ENCODE measurements at places on chromosomes 4 and X.

- DNase-seq = no peak
These were observed 6.3 kb downstream of the DCHS2 start for GRCh38 chr4:154485127-154485773.

DNA sequence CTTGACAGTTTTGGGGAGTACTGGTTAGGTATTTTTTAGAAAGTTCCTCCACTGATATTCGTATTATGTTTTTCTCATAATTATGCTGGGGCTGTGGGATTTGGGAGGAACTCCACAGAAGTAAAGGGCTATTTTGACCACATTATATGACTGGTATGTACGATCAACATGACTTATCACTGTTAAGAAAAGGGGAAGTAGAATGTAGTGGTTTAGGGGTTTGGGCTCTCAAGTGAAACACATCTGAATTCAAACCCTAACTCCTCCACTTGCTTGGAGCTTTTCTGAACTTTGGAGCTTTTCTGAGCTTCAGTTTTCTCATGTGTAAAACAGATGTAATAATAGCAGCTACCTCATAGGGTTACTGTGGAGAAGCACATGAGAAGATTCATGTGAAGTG is 96.4 kb upstream of the C1GALT1C1 start:
- no peak for DNase-seq

DNA sequence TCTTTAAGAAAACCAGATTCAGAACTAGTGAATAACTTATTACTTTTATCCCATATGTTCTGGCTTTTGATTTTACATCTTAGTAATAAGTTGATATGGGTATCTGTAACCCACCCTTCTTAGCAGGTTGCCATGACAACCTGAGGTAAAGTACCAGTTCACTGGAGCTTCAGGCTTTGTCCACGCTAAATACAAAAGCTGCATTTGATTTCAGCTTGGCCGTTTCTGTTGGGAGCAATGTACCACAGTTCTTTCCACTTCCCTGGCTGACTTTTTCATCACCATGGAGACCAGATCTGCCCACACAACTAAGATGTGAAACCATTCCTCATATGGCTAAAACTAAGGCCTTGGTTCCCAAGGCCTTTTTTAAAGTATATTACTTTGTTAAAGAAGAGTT is 26.1 kb downstream of the KLHL34 start:
- no peak for DNase-seq

GRCh38 chr4:104868958-104869357 is 277.7 kb upstream of the TET2 start:
- DNase-seq = no peak

- DNase-seq = no peak
These were observed 11.2 kb downstream of the ZXDA start for GRCh38 chrX:57899064-57899463.

DNA sequence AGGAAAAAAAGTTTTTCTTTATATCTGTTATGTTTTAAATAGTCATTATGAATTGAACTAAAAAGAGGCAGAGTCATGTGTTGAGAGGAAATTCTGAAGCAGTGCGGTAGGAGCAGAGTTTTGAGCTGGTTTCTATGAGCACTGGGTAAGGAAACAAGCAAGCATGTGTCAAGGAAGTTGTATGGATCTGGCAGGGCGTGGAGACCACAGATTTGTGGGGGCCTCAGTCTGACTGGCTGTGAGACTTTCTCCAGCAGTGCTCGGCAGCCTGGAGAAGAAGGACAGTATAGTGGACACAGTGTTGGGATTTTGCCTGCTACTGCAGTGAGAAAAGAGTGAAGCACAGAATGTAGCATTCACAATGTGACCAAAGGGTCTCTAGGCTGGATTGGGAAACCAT is 399.1 kb downstream of the INPP4B start:
- DNase-seq = no peak

GRCh38 chr4:28225689-28226353 is 1365.2 kb downstream of the STIM2 start:
- no peak for DNase-seq

DNA sequence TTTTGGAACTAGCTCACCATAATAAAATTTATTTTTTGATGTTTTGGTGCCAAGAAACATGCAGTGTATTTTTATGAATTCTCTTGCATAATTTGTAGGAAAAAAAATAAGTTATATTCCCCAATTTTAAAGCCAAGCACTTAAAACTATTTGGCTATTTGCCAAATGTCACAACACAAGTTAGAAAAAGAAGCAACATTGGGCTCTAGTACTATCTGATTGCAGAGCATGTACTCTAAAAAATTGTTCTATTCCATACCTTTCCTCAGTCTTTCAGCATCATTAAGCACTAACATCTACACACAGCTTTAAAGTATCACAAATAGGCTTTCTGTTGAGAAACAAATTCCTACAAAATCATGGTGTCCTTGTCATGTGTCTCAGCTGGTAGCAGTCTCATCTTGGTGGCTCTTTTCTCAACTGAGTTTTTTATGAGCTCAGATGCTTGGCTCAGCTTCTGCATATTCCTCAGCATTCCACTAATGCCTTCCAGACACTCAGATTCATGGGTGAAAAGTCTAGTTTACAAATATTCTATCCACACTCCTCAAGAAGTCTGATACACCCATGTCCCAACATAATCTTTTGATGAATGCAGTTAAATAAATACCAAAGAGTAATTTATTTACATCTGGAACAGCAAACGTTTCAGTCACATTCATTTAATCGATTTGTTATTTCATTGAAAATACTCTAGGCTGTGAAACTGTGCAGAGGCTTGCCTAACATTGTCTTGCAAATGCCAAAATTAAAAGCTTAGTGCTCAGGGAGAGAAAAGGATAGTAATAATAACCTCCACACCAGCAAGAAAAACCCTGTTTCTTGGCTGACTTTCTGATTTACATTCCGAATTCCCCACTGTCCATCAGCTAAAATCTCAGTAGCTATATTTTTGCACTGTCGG is 2209.9 kb downstream of the PCDH7 start:
- no peak for DNase-seq

GRCh38 chr4:101156619-101157310 is 190.6 kb downstream of the PPP3CA start:
- DNase-seq = no peak

- no peak for DNase-seq
These were observed 63.2 kb downstream of the SLC9A6 start for GRCh38 chrX:136048446-136048845.

- DNase-seq = no peak
These were observed 25.9 kb downstream of the TNIP3 start for GRCh38 chr4:121138039-121138825.

GRCh38 chr4:20944451-20944850 is 244.2 kb downstream of the PACRGL start:
- no peak for DNase-seq

- DNase-seq = no peak
These were observed 18.3 kb downstream of the STIM2 start for GRCh38 chr4:26878794-26879391.

- no peak for DNase-seq
These were observed 46.9 kb upstream of the TLL1 start for GRCh38 chr4:165826166-165826565.

- no peak for DNase-seq
These were observed 549.5 kb upstream of the GNPDA2 start for GRCh38 chr4:45275862-45276261.

DNA sequence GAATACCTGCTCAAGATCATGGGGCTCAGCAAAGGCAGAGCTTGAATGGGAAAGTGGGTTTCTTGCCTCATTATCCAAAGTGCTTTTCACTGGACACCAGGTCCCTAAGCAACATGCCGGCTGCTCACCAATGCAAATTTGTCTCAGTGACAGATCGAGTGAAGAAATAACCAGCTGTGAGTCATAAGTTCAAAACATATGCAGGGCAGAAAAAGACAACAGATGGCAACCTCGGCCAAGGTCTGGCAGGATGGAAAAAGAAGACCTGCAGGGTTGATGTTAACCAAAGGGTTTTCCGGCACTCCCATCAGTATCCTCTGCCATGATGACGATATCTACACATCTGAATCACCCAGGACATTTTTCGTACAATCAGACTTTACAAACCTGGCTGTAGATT is 124.1 kb downstream of the AFAP1 start:
- DNase-seq = no peak

- DNase-seq = no peak
These were observed 225.2 kb upstream of the PABPC4L start for GRCh38 chr4:134426821-134427220.

DNA sequence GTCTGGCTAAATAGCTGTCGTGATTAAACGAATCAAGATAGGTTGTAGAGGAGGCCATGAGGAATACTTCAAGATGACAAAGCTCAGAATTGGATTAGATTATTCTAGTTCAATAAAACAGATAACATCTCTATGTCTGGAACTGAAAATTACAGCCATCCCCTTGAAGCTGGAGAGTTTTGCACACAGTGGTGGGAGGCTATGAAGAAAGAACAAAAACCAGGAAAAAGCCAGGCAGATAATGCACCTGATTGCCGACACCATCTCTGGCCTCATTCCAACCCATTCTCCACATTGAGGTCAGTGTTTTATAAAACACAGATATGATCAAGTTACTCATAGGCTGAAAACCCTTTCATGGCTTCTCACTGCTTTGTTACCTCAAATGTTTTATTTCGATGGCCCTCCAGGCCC is 188.3 kb downstream of the RASL11B start:
- DNase-seq = no peak

All from T-helper 17 cell (primary cell).